ENCODE measurements at places on chromosomes 3 and 15.

DNA sequence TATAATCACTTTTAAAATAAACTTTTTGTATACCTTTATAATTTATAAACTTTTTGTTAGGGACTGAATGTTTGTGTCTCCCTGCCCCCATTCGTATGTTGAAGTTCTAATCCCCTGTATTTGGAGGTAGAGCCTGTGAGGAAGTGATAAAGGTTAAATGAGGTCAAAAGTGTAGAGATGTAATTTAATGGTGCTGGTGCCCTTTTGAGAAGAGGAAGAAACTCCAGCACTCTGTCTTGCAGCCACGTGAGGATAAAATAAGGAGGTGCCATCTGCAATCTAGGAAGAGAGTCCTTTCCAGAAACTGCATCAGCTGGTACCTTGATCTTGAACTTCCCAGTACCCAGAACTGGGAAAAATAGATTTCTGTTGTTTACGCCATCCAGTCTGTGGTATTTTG is 106.1 kb upstream of the RGMA start:
- no peak for DNase-seq

- DNase-seq, result no peak
Measured at GRCh38 chr15:44261007-44261706, 27.4 kb upstream of the GOLM2 start.

- DNase-seq, result no peak
Measured at GRCh38 chr3:157810924-157811718, 295.1 kb downstream of the SHOX2 start.

- DNase-seq, result peak; percentile 28
Measured at GRCh38 chr15:74390647-74391288, 23.3 kb upstream of the CYP11A1 start.

- no peak for DNase-seq
Measured at GRCh38 chr15:89784686-89784960, 8.5 kb downstream of the MESP2 start.

DNA sequence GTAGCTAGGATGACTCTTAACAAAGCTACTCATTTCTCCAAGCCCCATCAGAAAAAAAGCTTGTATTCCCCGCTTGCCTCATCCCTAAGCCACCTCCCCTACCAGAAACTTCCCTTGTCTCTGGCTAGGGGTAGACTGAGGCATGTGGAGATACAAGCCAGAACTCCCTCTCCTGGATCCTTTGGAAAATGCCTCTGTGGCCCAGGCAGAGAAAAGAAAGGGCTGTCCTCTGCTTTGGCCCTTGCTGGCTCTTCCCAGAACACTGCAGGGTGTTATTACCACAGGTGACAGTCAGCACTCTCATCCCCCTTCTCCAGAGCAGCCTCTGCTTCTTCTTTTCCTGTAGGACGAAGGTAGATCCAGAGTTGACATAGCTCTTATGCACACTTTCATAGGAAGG is 15.2 kb downstream of the RMDN3 start:
- DNase-seq, result no peak

DNA sequence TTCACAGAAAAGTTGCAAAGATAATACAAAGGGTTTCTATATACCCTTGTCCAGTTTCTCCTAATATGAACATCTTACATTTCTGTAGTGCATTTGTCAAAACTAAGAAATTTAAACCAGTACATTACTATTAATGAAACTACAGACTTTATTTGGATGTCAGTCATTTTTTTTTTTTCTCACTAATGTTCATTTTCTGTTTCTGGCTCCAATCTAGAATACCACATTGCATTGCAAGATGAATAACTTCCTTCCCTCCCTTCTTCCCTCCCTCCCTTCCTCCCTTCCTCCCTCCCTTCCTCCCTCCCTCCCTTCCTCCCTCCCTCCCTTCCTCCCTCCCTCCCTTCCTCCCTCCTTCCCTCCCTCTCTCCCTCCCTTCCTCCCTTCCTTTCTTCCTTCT is 509.2 kb upstream of the MCTP2 start:
- no peak for DNase-seq

DNA sequence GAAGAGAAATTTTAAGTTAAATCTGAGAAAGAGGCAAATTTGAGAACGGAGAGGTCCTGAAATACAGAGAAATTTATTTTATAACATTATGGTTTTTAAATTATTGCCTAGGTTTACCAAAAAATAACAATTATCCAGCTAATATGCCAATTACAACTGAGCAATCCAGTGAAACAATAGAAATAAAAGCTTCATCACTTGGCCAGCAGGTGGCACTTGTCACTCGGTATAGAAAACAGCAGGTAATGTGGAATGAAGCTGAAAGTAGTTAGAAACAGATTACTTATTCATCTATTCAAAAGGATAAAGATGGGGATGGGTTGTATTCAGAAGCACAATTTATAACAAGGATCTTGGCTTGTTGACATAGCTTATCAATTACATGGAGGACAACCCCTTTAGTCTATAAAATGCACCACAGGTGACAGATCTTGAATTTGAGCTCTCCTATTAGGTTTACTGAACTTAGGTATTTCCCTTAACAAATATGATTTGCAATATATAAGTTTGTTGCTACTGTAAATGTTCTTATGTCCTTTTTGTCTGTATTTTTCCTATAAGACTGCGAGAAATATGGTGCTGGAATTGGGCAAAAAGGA is 70.1 kb upstream of the GUCA1C start:
- peak; percentile 41 for DNase-seq

GRCh38 chr3:27387625-27388024 is 18.4 kb upstream of the NEK10 start:
- no peak for DNase-seq

DNA sequence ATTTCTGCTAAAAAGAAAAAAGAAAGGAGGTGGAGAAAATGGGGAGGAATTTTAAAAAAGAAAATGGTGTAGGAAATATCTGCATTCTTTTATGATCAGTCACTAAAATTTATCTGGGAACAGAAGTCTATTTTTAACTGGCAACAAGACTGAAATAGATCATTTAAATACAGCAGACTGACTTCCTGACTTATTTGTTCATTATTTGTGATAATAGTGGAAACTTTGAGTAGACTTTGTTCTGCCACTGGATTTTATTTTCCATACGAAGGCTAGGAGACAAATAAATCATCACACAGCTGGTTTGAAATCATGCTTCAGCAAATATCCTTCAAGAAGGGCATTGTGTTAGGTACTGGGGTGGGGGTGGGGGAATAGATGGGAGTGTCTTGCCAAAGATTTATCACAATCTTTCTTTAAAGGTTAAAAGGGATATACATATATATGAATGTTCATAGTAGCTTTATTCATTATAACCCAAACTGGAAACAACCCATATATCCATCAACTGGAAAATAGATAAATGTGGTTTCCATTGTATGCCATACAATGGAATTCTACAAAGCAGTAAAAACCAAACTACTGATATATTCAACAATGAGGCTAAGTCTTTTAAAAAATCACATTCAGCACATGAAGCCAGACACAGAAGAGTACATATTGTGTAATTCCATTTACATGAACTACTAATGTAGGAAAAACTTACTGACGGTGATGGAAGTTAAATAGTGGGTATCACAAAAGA is 4.7 kb upstream of the CLASP2 start:
- no peak for DNase-seq

GRCh38 chr3:157132936-157133335 is 27.0 kb downstream of the CCNL1 start:
- no peak for DNase-seq

- DNase-seq, result no peak
Measured at GRCh38 chr3:87311309-87311708, 34.9 kb upstream of the POU1F1 start.

GRCh38 chr3:29758434-29759322 is 477.8 kb downstream of the RBMS3 start:
- DNase-seq, result no peak

GRCh38 chr3:53170325-53171063 is 9.5 kb downstream of the PRKCD start:
- DNase-seq, result peak; percentile 99

- no peak for DNase-seq
Measured at GRCh38 chr15:67823314-67824196, 1.8 kb upstream of the SKOR1 start.

DNA sequence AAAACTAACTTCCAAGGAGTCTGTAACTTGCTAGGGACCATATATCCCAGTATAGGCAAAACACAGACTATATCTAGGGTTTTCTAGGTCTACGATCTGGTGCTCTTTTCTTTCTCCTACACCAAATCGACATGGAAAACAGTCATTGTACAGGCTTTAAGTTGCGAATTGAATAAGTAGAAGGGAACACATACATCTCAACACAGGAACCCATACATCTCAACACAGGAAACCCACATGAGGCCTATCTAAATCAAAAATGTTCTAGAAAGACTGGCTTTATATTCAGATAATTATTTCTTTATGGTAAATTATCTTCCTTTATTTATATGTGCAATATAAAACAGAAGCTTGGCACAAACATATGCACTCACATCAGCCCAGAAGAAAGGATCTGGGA is 126.6 kb downstream of the ADAM10 start:
- DNase-seq, result no peak

- peak; percentile 39 for DNase-seq
Measured at GRCh38 chr15:48507416-48508065, 138.0 kb downstream of the FBN1 start.

GRCh38 chr3:38558864-38559263 is 62.7 kb downstream of the EXOG start:
- DNase-seq, result no peak

DNA sequence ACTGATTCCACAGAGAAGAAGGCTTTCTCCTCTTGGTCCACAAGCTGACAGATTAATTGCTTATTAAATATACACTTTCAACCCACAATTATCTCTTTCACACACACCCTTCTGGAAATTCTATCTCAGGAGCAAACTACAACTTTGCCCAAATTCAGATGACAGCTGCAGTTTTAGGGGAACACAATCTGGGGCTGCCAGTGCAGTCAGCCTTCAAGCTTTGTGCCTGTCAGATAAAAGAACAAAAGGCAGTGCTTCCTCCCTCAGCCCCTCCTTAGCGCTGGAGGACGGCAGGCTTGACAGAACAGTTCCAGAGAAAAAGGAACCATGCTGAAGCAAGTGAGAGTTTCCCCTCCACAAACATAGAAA is 99.6 kb downstream of the TMCC1 start:
- DNase-seq, result peak; percentile 50

DNA sequence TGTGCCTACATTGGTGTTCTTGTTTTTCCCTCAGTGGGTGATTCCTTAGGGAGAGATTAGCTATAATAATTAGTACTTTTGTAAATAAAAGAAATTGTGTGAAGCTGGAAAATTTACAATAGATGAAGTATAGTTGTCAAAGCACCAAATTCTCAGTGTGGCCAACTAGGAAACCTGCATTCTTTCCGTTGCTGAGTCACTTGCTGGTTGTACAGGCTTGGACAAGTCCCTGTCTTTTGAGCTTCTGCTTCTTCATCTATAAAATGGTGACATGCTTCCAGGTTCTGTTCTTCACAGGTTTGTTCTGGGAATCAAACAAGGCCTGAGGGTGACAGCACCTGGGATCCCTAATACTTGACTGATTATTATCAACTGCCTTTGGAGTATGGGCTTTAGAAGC is 184.1 kb upstream of the HES1 start:
- no peak for DNase-seq

DNA sequence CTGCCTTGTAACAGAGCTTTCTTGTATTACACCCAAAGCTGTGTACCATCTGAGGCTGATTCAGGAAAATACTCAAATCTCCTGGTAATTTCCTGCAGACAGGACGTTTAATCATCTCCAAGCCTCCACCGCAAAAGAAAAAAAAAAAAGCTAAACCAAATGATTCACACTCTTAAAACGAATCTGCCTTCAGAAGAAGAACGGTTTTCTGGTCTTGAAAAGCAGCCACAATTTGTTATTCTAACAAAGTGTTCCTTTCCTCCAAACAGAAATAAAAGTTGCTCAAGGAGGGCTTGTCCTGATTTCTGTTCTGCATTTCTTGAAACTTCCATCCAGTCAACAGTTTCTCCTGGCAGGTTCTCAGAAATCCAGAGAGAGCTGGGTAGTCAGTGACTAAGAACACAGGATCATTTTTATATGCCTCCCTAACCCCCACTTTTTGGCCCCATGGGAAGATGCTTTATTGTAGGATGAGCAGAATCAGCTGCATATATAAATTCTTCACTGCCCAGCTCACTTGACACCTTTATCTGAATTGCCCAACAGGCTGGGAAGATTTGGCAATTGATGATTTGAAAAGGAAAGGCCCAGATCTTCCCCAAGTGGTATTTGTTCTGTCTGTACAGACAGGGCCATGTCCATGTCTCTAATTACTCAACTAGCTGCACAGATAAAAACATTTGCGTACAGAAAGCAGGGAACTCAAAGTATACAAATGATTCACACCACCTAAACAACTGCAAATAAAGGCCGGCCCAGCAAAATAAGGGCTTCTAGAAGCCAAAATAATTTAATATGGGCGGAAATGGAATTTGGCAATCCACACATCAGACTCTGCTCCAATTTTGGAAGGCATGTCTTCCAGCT is 41.0 kb upstream of the PRICKLE2 start:
- DNase-seq, result no peak

DNA sequence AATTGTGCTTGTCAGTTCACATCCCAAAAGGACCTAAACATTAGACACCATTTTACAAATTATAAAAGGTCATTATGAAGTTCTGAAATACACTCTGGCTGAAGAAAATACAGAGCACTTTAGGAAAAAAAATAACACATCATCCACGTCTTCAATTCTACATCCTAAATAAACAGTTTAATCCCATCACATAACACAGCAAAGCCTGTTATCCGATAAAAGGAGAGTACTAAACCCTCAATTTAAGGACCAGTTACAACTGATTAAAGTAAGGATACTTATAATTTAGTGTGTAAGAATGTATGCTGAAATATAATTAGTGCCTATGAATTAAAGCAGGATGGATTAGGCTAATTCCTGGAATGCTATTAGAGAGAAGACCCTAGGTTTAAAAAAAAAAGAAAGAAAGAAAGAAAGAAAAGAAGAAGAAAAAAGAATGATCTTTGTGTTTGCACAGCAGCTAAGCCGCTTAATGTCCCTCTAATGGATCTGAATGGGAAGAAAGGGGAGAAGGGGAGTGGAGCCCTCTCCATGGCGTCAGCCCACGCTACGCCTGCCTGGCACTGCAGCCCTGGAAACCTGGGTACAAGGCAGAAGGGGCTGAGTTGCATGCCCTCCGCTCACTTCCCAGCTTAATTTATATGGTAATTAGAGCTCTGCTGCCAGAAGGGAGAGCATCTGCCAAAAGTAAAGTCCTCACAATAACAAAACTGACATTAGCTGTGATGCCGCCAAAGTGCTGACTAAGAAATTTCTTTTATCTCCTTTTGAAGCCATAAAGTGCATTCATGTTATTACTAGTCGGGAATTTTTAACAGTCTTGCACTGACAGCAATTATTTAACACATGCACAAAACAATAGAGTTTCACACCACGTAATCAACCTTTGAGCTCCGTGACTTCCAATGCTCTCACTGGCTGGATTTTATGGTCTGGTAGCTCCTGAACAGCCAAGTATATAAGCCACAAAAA is 90.0 kb downstream of the FSIP1 start:
- no peak for DNase-seq

- no peak for DNase-seq
Measured at GRCh38 chr15:64599716-64600115, 139.3 kb downstream of the ZNF609 start.
